Activated naive CD4-positive, alpha-beta T cell treated with anti-CD3 and anti-CD28 coated beads, Interleukin-2, amount 10 ng/mL, durations not matched to agents 7 days and 5 days (primary cell): ENCODE measurements at places on chromosomes 4 and X.

- DNase-seq = no peak
Observed at GRCh38 chr4:548976-549375, 27.1 kb downstream of the TMEM271 start.

DNA sequence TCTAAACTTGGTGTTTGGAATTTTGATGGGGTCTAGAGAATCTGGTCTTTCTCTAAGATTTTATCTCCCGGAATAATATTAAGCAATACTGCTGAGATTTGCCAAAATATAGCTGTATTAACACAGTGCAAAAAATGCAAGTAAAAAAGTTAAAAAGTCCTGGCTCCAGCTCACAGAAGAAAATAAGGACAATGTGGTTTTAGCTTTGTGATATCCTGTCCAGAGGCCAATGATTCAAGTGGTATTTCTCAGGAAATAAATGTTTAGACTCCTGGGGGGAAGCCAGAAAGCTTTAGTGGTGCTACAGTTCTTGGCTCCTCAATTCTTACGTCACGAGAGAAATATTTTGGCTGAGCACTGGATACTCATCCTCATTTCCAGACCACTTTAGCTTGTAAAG is 40.9 kb upstream of the IL13RA2 start:
- DNase-seq = no peak

GRCh38 chr4:57614257-57614932 is 504.2 kb upstream of the IGFBP7 start:
- no peak for DNase-seq

DNA sequence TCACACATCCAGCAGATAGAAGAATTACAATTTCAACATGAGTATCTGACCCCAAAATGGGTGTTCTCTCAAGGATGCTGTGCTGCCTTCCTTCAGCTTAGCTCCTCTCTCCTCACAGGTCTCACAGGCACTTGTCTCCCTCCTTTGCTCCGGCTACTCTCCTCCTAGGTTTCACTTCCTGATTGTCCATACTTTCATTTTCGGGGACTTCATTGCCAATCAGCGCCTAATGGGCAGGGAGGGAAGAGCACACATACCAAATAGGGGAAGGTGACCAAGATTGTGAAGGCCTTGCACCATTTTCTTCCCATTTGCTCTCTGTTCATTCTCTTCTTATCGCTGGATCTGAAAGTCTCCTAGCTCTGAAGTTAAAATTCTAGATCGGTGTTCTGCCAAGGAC is 125.4 kb upstream of the EOLA2 start:
- DNase-seq = no peak

- no peak for DNase-seq
Observed at GRCh38 chr4:91345632-91346031, 958.1 kb upstream of the GRID2 start.

DNA sequence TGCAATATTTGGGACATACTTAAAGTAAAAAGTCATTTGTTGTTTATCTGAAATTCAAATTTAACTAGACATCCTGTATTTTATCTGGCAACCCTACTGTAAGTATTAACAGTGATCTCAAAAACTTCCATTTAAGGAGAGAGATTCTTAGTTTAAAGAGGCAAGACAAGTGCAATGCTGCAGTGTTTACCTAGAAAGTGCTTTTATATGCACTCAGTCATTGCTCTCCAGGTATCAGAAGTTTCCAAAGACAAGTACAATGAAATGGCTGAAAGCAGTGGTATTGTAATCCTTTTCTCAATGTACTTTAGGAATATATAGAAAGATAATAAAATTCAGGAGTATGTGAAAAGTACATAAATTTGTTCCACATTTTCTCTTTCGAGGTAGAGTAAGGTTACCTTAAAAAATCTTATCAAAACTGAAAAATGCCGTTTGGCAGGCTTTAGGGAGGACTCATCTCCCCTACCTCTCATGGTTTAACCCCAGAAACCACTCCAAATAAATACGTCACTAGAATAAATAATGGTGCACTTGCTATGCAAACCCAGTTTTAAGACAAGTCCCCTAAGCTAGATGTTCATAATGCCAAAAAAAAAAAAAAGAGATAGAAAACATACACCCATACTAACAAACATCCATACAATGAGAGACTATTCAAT is 45.7 kb downstream of the ELF2 start:
- DNase-seq = no peak

- DNase-seq = no peak
Observed at GRCh38 chr4:158649111-158649680, 22.5 kb downstream of the C4orf46 start.

DNA sequence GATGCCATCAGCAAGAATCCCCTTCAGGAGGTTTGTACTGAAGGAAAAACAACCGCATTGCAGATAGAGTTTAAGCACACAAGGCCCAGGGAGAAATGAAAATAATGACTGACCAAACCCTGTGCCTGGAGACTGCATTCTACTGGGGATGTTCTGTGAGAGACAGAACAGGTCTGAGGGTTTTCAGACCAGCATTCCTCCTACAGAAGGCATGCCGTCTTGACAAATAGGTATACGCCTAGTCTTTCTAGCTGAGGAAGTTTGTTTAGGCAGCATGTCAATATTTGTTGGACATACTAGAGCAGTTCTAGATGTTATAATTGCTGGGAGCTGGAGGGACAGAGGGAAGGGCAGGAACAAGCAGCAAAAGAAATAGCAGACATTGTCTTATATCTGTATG is 68.4 kb upstream of the SCOC start:
- no peak for DNase-seq

DNA sequence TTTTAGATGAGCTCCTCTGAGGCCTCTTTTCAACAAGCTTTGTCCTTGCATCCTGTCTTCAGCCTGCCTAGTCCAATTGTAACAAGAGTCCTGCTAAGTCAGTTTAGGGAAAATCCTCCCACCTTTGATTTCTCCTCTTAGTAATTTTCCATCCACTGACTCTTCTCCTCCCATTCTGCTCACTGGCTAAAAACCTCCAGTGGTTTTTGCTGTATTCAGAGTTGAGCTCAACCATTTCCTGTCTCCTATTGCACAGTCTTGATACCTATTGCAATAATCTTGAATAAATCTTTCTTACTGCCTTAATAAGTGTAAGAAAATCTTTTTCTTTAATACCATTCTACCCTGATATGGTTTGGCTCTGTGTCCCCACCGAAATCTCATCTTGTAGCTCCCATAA is 117.8 kb upstream of the ENPP6 start:
- no peak for DNase-seq

DNA sequence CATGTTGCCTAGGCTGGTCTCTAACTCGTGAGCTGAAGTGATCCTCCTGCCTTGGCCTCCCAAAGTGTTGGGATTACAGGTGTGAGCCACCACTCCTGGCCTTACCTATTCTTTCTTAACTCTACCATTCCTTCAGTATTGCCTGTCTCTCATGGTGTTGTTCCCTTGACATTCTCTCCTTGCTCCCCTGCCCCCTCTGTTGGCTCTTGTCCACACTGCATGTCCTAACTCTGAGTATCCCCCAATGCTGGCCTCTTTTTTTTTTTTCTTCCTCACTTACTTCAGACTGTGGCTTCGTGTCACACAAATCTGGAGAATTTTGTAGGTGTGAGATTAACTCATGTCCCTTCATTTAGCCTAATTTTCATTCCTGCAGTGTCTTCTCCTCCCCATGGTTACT is 22.9 kb upstream of the FRMPD4 start:
- DNase-seq = no peak

GRCh38 chr4:159702200-159702599 is 599.3 kb downstream of the RAPGEF2 start:
- DNase-seq = no peak

GRCh38 chr4:175658661-175659060 is 153.4 kb downstream of the GPM6A start:
- DNase-seq = no peak

DNA sequence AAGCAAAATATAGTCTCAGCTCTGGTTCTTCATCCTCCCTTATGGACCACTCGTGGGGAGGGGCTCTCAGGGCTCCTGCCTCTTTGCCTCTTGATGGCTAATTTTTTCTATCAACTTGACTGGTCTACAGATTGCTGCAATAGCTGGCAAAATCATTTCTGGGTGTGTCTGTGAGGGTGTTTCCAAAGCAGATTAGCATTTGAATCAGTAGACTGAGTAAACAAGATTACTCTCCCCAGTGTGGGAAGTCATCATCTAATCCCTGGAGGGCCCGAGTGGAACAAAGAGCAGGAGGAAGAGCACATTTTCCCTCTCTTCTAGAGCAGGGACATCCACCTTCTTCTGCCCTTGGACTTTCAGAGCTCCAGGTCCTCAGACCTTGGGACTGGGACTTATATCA is 153.5 kb downstream of the STK32B start:
- no peak for DNase-seq

DNA sequence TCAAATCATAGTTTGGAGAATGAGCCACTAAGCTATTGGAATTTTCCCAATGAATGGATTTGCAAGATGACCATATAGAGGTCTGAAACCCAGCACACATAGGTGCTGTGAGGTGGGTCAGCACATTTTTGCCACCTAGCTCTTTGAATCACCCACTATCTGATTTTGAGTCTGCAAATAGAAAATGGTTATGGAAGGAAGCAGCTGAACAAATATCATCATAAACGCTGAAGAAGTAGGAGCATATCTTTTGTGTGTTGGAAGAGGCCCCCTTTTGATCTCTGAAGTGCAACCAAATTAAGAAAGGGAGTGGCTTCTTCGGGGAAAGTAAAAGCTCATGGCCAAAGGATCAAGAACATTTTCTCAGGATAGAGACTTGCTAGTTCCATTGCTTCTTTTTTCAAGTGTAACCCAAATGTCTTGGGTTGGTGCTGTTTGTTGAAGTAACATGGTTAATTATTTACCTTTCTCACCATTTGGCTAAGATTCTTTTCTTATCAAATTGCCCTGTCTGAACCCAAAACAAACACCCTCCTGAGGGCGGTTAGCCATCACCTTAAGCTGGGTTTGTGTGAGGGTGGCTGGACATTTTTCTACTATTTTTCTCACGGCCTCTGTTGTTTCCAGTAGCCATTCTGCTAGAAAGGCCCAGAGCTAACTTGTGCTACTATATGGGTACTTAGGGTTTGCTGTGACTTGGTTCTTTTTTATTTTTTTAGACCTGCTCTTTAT is 18.4 kb upstream of the SORBS2 start:
- DNase-seq = no peak

GRCh38 chr4:154719087-154719486 is 24.7 kb upstream of the LRAT start:
- no peak for DNase-seq

DNA sequence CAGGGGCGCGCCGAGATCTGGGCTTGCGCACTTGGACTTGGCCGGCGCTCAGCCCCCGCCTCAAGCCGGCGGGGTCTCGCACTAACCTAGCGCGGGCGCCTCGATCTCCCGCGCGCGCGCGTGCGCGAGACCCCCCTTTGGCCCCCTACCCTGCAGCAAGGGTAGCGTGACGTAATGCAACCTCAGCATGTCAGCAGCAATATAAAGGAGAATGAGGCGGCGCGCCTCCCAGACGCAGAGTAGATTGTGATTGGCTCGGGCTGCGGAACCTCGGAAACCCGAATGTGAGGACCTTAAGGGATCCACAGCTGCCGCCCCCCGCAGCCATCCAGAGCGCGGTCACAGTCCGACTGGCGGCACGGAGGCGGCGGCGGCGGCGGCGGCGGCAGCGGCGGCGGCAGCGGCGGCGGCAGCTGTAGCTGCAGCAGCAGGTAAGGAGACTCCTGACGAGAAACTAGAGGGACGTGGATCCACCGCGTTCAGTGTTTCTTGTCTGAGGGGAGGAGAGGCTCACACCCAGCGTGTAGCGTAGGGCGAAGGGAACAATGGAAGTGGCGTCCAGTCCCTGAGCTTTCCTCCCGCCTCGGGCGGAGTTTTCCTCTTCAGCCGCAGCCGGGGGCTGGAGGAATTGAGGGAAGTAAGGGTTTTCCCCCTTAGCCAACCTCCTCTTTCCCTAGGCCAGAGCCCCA is at the start of the genes SATL1 and ZNF711:
Gene SATL1 (minus strand): TSS at position 19 of the 689 bp plus-strand sequence. CDS start 134,811 bp downstream, outside the sequence.
Gene ZNF711 (plus strand): TSS at position 231 of the 689 bp plus-strand sequence. CDS start 3,582 bp downstream, outside the sequence.
- peak; percentile 23 for DNase-seq

- DNase-seq = no peak
Observed at GRCh38 chr4:20127626-20128025, 124.1 kb upstream of the SLIT2 start.

- DNase-seq = no peak
Observed at GRCh38 chr4:17807446-17807845, 3.1 kb downstream of the DCAF16 start.

GRCh38 chr4:132101526-132101925 is 1047.6 kb upstream of the PCDH10 start:
- DNase-seq = no peak

DNA sequence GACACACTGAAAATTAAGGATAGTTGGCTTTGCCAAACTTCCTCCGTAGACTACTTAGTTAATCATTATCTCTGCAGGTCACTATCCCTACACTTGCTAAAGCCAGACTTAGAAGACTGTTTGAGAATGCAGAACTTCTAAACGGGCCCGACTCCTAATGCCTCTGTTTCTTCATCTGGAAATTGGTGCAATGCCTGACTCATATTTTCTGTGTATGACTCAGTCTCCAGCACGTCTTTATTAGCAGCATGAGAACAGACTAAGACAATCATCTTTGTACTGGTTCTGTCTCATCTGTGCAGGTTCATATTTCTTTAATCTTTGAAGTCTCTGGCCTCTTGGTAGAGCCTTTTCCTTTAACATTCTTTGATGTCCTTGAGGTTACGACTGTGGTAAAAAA is 411.9 kb upstream of the ACTRT1 start:
- no peak for DNase-seq

DNA sequence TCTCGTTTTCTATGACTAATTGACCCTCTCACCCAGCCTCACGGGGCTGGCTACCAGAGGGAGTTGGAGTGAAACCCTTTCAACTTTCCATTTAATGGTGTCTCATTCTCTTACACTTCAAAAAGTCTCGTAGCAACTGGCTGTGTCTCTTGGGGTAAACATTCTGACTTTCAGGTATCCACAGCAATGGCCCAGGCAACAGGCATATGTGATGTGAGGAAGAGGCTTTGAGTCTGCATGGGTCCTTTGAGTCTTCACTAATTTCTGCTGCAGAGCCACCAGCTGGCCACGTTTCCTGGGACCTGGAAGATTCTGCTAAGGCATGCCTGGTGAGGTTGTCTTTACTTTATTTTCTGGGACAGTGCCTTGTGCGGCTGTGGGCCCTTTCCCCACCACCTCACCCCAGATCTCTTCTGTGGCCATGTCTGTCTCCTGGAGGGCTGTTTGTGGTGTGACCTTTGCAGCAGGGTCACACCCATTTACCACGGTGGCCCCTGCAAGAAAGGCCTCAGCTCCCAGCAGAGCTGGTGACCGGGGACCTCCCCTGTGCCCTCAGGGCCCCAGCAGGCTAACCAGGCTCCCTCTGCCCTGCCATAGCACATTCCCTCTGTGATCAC is 112.5 kb upstream of the FRG1 start:
- DNase-seq = no peak

- no peak for DNase-seq
Observed at GRCh38 chr4:164888096-164888715, 11.2 kb downstream of the APELA start.

DNA sequence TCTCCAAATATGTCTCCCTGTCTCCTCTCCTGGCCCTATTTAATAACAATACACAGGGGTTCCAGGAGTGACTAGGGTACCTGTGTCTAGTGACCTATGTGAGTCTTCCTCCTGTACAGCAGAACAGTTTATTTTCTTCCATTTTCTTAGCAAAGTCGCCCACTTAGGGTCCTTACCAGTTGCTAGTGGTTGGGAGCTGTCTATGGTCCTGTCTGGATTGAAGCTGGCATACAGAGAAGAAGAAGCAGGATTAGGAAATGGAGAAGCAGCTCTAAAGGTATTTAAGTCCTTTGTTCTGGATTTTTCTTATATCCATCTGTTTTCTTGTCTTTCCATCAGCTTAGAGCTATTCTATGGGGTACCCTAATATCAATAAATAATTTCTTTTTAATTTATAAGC is 587.1 kb upstream of the CPEB2 start:
- no peak for DNase-seq

GRCh38 chrX:83512111-83512510 is 4.0 kb downstream of the POU3F4 start:
- DNase-seq = no peak
